T-helper 17 cell (primary cell): ENCODE measurements at places on chromosomes 6 and 20. TPM values are rescaled to one million over a fixed set of nuclear protein-coding genes. Genes with fewer than 3 reads are reported as not detected.

Gene CLPSL2
- not detected for total RNA-seq

Gene MCHR2
- total RNA-seq: not detected

Gene PAX1
- not detected for total RNA-seq

Gene CLVS2
- not detected for total RNA-seq

Gene CNKSR3
- total RNA-seq: not detected

Gene SRMS
- total RNA-seq: not detected

- no peak for DNase-seq
- H3K27me3 ChIP-seq: peaks cover 6% of the 10 kb centered on the region
- peaks cover 19% of the 10 kb centered on the region for H3K4me1 ChIP-seq
- peak overlapping the region; percentile 16 for H3K27ac ChIP-seq
- no peaks in the 10 kb centered on the region for H3K36me3 ChIP-seq
These were observed 156.9 kb downstream of the VEGFA start for GRCh38 chr6:43926634-43927531.

DNA sequence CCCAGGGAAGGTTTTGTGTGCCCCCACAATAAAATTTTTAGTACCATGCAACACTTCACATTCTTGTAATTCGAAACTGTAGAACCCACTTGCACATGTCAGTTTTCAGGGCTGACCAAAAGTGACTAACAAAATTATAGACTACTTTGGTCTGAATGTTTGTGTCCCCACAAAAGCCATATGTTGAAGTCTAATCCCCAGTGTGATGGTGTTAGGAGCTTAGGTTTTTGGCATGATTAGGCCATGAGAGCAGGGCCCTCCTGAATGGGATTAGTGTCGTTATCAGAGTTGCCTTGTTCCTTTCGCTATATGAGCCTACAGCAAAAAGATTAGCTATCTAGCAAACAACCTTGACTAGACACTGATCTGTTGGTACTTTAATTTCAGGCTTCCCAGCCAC, 49.0 kb upstream of the TENT5A start:
- H3K4me3 ChIP-seq: no peak overlapping the region
- no peak for DNase-seq
- H3K4me1 ChIP-seq: no peaks in the 10 kb centered on the region
- H3K27me3 ChIP-seq: peaks cover 4% of the 10 kb centered on the region
- no peak overlapping the region for H3K27ac ChIP-seq

GRCh38 chr20:20812136-20812535, 99.7 kb upstream of the RALGAPA2 start:
- H3K27ac ChIP-seq: no peak overlapping the region
- peaks cover 4% of the 10 kb centered on the region for H3K4me1 ChIP-seq
- no peaks in the 10 kb centered on the region for H3K36me3 ChIP-seq
- peaks cover 38% of the 10 kb centered on the region for H3K27me3 ChIP-seq

DNA sequence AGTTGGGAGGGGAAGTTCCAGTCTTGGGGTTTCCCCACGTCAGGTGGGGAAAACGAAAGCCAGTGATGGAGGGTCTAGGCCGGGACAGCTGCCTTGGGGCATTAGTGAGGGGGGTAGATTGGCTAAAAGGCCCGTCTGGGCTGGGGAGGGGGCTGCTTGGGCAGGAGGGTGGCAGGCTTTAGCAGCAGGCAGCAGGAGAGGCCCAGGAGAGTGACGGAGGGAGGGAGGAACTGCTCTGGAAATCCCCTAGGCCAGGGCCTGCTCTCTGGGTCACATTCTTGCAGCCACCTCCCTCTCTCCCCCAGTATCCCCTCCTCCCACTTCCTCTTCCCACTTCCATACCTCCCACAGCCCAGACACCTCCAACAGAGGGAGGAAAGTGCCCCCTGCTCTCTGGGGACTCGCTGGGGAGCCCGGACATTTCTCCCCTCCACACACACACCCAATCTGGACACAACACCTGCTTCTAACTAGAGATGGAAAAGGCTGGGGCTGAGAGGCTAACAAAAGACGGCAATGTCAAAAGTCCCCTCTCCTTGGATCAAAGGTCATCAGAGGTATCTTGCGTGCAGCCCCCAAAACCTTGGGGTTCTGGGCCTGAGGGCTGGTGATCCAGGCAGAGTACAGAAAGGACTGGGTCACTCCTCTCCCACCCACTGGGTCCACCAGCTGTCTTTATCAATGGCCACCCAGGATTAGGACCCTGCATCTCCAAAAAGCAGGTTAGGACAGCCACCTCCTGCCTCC, 1.8 kb downstream of the NFKBIE start:
- peak overlapping the region; percentile 98 for H3K4me3 ChIP-seq
- peaks cover 4% of the 10 kb centered on the region for H3K27me3 ChIP-seq
- H3K4me1 ChIP-seq: peaks cover 43% of the 10 kb centered on the region
- H3K36me3 ChIP-seq: peaks cover 6% of the 10 kb centered on the region
- DNase-seq: no peak
- H3K27ac ChIP-seq: peak overlapping the region; percentile 99

GRCh38 chr6:16766043-16766536, 4.8 kb upstream of the ATXN1 start:
- no peaks in the 10 kb centered on the region for H3K27me3 ChIP-seq
- no peak overlapping the region for H3K27ac ChIP-seq
- no peak overlapping the region for H3K4me3 ChIP-seq
- peaks cover 2% of the 10 kb centered on the region for H3K36me3 ChIP-seq

DNA sequence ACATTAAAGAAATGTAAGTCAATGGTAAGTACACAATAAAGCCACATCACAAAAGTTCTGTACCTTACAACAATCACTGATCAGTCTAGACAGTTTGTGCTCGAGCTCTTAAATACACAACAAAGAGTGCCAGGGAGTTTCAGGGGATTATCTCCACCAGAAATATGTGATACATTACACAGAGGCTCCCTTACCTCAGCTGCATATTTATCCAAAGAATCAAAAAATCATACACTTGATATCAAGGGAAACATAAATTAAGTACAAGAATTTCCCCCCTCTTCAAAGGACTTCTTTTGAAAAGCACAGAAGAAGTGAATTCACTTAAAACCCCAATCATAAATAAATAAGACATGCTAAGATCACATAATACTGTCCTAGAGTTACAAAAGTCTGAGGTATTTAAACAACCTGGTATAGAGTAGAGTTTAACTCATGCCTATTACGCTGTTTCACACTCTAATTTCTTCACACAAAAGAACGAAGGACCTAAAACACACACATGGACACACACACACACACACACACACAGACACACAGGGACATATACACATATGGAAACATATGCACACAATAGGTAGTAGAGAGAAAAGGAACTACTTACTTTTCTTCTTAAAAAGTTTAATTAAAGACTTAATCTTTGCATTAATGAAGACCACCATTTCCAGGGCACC, 528 bp downstream of the NHSL1 start:
- H3K4me3 ChIP-seq: no peak overlapping the region
- no peaks in the 10 kb centered on the region for H3K36me3 ChIP-seq
- H3K4me1 ChIP-seq: peaks cover 2% of the 10 kb centered on the region
- no peak for DNase-seq

GRCh38 chr6:10355115-10355702, 59.7 kb downstream of the TFAP2A start:
- no peak overlapping the region for H3K27ac ChIP-seq
- H3K36me3 ChIP-seq: no peaks in the 10 kb centered on the region
- peaks cover 30% of the 10 kb centered on the region for H3K27me3 ChIP-seq
- H3K4me3 ChIP-seq: no peak overlapping the region
- H3K4me1 ChIP-seq: no peaks in the 10 kb centered on the region
- DNase-seq: no peak

GRCh38 chr6:13674533-13675190, 37.0 kb downstream of the RANBP9 start:
- no peaks in the 10 kb centered on the region for H3K27me3 ChIP-seq
- no peaks in the 10 kb centered on the region for H3K36me3 ChIP-seq
- H3K4me1 ChIP-seq: peaks cover 36% of the 10 kb centered on the region
- no peak for DNase-seq

GRCh38 chr20:39289316-39289715, 327.2 kb downstream of the DHX35 start:
- H3K27me3 ChIP-seq: peaks cover 12% of the 10 kb centered on the region
- H3K36me3 ChIP-seq: no peaks in the 10 kb centered on the region
- H3K27ac ChIP-seq: no peak overlapping the region
- no peak for DNase-seq

GRCh38 chr6:15020119-15020770, 225.6 kb upstream of the JARID2 start:
- no peak overlapping the region for H3K4me3 ChIP-seq
- no peak overlapping the region for H3K27ac ChIP-seq
- no peaks in the 10 kb centered on the region for H3K36me3 ChIP-seq
- H3K4me1 ChIP-seq: peaks cover 18% of the 10 kb centered on the region
- no peak for DNase-seq
- peaks cover 40% of the 10 kb centered on the region for H3K27me3 ChIP-seq

DNA sequence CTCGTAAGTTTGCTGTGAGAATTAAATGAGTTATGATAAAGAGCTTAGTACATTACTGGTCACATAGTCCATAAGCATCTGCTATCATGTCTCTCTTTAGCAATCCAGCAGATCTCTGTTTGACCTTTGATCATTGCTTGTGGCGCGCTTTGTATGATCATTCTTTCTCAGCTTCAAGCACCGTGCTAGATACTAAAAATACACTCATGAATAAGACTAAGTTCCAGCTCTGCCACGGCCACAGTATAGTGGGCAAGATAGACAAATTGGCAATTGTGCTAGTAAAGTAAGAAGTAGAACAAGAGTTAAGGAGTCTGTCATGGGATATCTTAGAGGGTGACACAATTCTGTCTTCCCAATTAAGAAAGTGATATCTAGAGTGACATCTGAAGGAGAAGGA, 75.2 kb upstream of the ADGRF1 start:
- no peak for DNase-seq
- no peaks in the 10 kb centered on the region for H3K4me1 ChIP-seq
- H3K36me3 ChIP-seq: no peaks in the 10 kb centered on the region
- peaks cover 20% of the 10 kb centered on the region for H3K27me3 ChIP-seq

- H3K27ac ChIP-seq: no peak overlapping the region
- no peak overlapping the region for H3K4me3 ChIP-seq
- H3K27me3 ChIP-seq: peaks cover 11% of the 10 kb centered on the region
- DNase-seq: no peak
- H3K36me3 ChIP-seq: no peaks in the 10 kb centered on the region
These were observed 36.3 kb upstream of the SIRT5 start for GRCh38 chr6:13538084-13538483.

- H3K36me3 ChIP-seq: no peaks in the 10 kb centered on the region
- H3K27me3 ChIP-seq: peaks cover 26% of the 10 kb centered on the region
- DNase-seq: no peak
- H3K27ac ChIP-seq: no peak overlapping the region
These were observed 303.3 kb downstream of the EYA4 start for GRCh38 chr6:133544419-133544818.

DNA sequence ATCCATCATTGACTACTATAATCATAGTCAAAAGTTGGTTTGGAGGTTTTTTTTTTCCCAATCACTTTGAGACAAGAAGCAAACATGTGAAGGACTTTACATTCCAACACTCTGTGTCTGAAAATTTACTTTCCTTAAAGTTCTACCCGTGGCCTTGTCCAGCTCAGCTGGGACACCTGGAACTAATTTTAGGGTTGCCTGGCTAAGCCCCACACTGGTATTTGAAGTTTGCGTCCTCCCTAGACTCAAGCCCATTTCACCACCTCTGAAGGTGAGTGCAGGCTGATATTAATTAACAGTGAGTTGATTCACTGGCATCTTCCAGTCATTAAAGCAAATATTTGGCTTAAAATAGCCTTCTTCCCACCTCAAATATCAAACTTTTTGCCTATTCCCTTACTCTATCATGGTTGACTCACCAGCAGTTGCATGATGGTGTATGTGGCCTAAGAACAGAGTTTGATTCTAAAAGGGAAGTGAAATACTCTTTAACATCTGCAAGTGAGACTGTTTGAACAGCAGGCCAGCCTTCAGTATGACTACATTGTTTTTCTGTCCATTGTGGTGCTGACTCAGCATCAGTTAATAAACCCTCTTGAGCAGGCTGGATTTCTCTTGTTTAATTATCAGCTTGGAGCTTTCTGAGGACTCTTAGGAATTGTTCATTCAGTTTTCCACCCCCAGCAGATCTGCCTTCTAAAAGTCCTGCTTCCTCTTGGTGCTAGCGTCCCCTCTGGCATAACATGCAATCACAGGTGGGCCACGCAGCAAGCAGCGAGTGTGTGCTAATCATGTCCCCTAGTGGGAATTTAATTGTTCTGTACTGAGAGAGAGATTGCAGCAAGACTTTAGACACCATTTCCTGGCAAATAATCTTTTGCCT, 1.8 kb upstream of the PRDM1 start:
- DNase-seq: no peak
- peaks cover 70% of the 10 kb centered on the region for H3K4me1 ChIP-seq
- peak overlapping the region; percentile 71 for H3K4me3 ChIP-seq
- peaks cover 5% of the 10 kb centered on the region for H3K36me3 ChIP-seq
- H3K27me3 ChIP-seq: no peaks in the 10 kb centered on the region

- H3K4me1 ChIP-seq: peaks cover 2% of the 10 kb centered on the region
- H3K36me3 ChIP-seq: no peaks in the 10 kb centered on the region
- no peak for DNase-seq
- no peak overlapping the region for H3K27ac ChIP-seq
These were observed 193.9 kb downstream of the DLL1 start for GRCh38 chr6:170096803-170097504.

GRCh38 chr6:44111434-44112417, 15.5 kb downstream of the MRPL14 start:
- peaks cover 16% of the 10 kb centered on the region for H3K36me3 ChIP-seq
- no peaks in the 10 kb centered on the region for H3K27me3 ChIP-seq
- H3K4me1 ChIP-seq: peaks cover 31% of the 10 kb centered on the region
- H3K4me3 ChIP-seq: peak overlapping the region; percentile 25
- H3K27ac ChIP-seq: peak overlapping the region; percentile 60

DNA sequence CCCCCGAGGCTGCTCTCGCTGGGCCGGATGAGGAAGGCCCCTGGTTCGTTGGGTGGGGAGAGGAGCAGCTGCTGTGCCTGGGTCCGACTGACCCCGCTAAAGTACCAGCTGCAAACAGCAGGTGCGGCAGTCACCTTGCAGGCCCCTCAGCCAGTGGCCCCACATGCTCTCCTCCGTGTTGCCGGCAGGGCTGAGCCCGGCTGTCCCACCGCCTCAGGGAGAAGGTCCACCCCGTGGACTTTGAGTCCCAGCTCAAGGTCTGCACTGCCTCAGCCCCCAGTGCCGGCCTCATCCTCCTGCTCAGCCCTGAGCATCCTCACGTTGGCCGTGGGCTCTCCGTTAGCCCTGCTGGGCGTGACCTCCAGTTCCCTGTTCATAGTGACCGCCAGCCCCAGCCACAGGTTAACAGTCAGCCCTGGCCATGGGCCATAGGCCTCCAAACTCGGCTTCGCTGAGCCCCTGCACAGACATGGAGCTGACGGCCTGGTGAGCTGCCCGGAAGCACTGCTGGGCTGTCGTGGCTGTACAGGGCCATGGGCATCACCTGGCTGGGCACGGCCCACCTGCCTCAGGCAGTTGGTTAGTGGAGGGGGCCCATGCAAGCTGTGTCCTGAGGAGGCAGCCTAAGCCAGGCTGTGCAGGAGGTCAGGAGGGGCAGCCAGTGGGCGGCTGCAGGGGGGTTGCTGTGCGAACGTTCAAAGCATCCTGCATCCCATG, 3.1 kb downstream of the SRMS start:
- H3K36me3 ChIP-seq: no peaks in the 10 kb centered on the region
- H3K4me3 ChIP-seq: no peak overlapping the region
- DNase-seq: no peak
- H3K27ac ChIP-seq: no peak overlapping the region

- DNase-seq: no peak
- H3K27ac ChIP-seq: no peak overlapping the region
- H3K36me3 ChIP-seq: peaks cover 3% of the 10 kb centered on the region
These were observed 2.1 kb upstream of the GATA5 start for GRCh38 chr20:62477669-62478455.

- peaks cover 4% of the 10 kb centered on the region for H3K27me3 ChIP-seq
- peaks cover 7% of the 10 kb centered on the region for H3K4me1 ChIP-seq
- no peak overlapping the region for H3K27ac ChIP-seq
- H3K4me3 ChIP-seq: no peak overlapping the region
These were observed 74.5 kb downstream of the GFOD1 start for GRCh38 chr6:13412639-13413465.
